ENCODE measurements at places on chromosomes 6 and 20. TPM values are rescaled to one million over a fixed set of nuclear protein-coding genes. Genes with fewer than 3 reads are reported as not detected.

DEFB132 gene
- total RNA-seq: not detected

- no peak overlapping the region for H3K4me3 ChIP-seq
- peaks cover 9% of the 10 kb centered on the region for H3K4me1 ChIP-seq
- DNase-seq: no peak
- no peaks in the 10 kb centered on the region for H3K27me3 ChIP-seq
- no peaks in the 10 kb centered on the region for H3K36me3 ChIP-seq
These were observed 66.1 kb downstream of the SULF2 start for GRCh38 chr20:47719211-47719610.

GNMT gene
- not detected for total RNA-seq

EMILIN3 gene
- 3.5 TPM for total RNA-seq

DNA sequence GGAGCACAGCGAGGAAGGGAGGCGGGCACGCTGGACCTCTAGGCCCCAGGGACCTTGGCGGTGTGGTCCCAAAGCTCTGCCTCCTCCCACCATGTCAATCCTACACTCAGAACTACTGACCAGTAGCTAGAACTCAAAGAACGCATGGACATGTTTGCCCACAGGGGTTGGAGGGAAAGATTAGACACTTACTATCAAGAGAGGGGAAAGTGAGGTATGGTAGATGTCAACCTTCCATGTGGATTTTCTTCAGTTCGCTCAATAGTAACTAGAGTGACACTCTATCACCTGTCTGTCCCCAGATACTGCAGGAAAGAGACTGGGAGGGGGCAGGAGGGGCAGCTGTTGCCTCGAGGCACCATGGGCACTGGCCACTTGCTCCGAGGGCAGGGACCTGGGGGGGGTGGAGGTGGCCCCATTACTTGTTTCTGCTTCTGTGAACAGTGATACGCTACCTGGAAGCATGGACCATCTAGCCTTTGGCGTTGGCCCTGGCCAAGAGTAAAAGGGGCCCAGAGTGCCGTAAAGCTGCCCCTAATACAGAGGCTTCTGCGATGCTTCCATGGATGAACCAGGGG is 912 bp upstream of the DIDO1 start:
- peak overlapping the region; percentile 99 for H3K4me3 ChIP-seq
- peaks cover 26% of the 10 kb centered on the region for H3K4me1 ChIP-seq
- no peaks in the 10 kb centered on the region for H3K36me3 ChIP-seq
- no peak for DNase-seq

OOEP gene
- total RNA-seq: not detected

SAPCD1 gene
- 10.1 TPM for total RNA-seq

GRCh38 chr20:20737158-20737557 is 24.7 kb upstream of the RALGAPA2 start:
- no peak overlapping the region for H3K4me3 ChIP-seq
- peaks cover 21% of the 10 kb centered on the region for H3K4me1 ChIP-seq
- no peak for DNase-seq
- no peaks in the 10 kb centered on the region for H3K36me3 ChIP-seq
- H3K27ac ChIP-seq: no peak overlapping the region
- no peaks in the 10 kb centered on the region for H3K27me3 ChIP-seq

HMGCLL1 gene
- 5.0 TPM for total RNA-seq

DNA sequence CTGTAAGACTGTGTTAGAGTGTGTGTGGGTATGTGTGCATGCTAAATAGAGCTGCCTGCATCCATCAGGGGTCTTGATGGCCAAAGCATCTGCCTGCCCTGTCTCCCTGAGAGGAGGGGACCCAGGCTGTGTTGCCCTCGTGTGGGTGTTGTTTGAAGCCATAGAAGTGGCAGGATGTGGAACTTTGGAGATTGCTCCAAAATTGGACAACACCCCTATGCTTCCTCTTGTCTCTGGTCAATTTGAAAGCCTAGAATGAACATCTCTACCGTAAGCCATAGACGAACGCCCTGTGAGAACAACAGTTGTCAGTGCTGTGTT is 82.6 kb downstream of the ASXL1 start:
- no peak for DNase-seq
- H3K27me3 ChIP-seq: no peaks in the 10 kb centered on the region
- no peaks in the 10 kb centered on the region for H3K36me3 ChIP-seq
- H3K4me3 ChIP-seq: no peak overlapping the region
- H3K4me1 ChIP-seq: peaks cover 17% of the 10 kb centered on the region

DNA sequence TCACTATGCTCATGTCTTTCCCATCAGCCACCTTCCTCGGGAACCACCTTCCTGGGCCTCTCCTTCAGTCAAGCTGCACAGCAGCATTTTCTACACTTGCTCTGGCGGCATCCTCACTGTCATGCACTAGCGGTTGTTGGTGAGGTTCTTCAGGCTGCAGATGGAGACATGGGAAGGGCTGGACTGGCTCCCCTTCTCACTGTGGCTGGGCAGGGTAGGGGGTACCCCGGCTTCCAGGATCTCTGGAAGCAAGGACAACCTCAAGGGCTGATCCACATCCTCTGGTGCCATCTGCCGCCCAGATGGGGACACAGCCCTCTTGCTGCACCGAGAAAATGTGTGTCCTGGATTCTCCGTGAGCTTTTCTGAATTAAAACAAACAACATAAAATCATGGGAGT is 180.1 kb upstream of the RNF24 start:
- H3K4me1 ChIP-seq: no peaks in the 10 kb centered on the region
- no peak overlapping the region for H3K4me3 ChIP-seq
- no peaks in the 10 kb centered on the region for H3K27me3 ChIP-seq
- no peak overlapping the region for H3K27ac ChIP-seq

CDK19 gene
- total RNA-seq: 34.4 TPM

DNA sequence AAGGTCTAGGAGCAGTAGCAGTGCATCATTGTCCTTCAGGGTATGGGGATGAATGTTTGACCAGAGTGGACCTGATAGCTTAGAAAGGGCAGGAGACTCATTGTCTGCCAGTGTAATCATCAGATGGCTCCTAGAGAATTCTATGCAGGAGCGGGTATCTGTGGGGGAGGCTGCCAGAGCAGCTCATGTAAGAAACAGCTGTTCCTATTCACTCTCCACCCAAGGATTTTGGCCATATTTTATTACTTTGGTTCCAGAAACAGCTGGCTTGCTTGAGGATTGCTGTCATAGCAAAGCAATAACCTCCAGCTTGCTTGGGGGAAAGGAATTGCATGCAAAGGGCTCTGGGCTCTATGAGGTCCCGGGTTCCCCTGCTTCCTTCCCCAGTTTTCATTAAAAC is 44.1 kb downstream of the RALY start:
- H3K4me1 ChIP-seq: peaks cover 28% of the 10 kb centered on the region
- no peak for DNase-seq
- H3K36me3 ChIP-seq: no peaks in the 10 kb centered on the region

RALGAPB gene
- total RNA-seq: 27.3 TPM

RHAG gene
- not detected for total RNA-seq

DNA sequence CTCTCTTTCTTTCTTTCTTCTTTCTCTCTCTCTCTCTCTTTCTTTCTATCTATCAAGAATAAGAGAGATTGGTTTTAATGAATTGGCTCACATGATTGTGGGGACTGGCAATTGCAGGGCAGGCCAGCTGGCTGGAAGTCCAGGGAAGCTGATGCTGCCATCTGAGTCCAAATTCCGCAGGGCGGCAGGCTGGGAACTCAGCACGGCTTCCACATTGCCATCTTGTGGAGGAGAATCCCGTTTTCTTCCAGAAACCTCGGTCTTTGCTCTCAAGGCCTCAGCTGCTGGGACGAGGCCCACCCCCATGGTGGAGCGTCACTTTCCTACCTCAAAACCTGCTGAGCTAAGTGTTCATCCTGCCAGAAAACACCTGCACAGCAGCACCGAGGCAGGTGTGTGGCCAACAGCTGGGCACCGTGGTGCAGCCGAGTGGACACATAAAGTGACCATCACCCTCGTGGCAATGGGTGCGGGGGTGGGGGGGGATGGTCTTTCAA is 58.8 kb upstream of the SLCO4A1 start:
- H3K27ac ChIP-seq: no peak overlapping the region
- no peaks in the 10 kb centered on the region for H3K36me3 ChIP-seq
- DNase-seq: peak; percentile 31

DNA sequence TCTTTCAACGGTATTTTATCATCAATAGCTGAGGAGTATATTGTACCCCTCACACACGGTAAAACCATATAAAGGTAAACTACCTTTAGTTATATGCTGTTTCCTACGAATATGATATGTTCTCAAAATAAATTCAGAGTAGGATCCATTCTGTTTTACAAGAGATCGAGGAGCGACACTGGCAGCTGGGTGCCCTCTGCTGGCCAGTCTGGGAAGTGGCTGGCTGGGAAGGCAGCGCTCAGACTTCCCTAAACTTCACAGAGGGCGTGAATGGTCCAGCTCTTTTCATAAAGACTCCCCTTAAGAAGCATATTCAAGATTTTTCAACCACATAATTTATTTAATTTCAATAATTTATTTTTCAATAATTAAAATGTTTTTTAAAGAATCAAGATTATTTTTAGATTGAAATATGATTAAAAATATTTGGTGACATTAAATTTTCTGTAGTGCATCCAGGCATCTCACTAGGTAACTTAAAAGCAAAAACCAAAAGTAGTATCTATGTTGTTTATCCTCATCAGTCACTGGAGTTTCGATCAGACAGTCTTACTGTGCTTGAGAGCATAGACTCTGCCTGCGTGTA is 187.5 kb upstream of the PDE10A start:
- no peaks in the 10 kb centered on the region for H3K36me3 ChIP-seq
- H3K27me3 ChIP-seq: peaks cover 65% of the 10 kb centered on the region
- no peak overlapping the region for H3K27ac ChIP-seq
- peak overlapping the region; percentile 14 for H3K4me3 ChIP-seq

GRCh38 chr20:62246872-62247652 is 8.7 kb downstream of the OSBPL2 start:
- DNase-seq: no peak
- H3K27ac ChIP-seq: no peak overlapping the region
- no peak overlapping the region for H3K4me3 ChIP-seq
- no peaks in the 10 kb centered on the region for H3K27me3 ChIP-seq

PRSS35 gene
- 4.5 TPM for total RNA-seq

DNA sequence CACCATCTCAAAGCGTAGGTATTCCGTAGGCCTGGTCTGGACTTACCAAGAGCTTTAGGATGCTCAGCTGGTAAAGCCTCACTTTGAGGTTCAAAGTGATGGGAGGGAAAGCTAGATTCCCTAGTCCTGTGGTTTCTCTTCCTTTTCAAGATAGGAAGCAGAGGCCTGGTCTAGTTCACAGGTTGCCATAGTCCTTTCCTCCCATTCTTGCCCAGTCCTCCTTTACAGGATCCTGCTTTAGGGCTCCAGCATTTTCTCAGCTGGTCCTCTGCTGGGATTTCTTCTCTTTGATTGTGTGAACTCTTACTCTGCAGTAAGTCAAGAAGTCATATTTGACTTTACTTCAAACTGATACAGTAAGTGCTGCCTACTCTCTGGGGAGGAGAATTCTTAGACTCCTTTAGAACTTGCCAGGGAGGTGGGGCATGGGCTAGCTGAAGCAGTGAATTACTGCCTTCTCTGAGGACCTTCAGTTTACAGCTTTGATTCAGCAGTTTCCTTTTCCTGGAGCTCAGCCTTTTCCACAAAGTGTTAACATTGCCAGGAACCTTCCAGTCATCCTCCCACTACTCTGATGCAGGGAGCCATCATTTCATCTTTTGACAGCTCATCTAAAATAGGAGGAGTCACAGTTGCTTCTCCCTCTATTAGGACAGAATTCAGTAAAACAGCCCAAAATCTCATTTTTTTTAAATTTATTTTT is 42.8 kb upstream of the PLCG1 start:
- H3K27ac ChIP-seq: peak overlapping the region; percentile 54
- peaks cover 47% of the 10 kb centered on the region for H3K36me3 ChIP-seq
- no peak for DNase-seq
- H3K4me1 ChIP-seq: no peaks in the 10 kb centered on the region

DNA sequence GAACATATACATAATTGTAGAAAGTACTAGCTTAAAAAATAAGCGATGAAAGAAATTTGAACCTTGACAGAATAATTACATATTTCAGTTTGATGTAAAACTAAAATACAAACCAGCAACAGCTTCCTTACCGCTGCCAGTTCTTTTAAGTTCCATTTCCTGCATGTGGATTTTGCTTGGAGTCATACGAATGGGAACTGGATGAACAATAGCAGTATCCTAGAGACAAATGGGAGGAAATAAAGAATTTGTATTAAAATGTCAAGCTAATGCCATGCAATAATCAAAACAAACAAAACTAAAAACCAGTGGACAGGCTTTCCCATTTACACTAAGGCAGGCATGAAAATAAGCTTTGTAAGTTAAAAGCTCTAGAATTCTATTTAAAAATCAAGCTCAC is 67.1 kb downstream of the REPS1 start:
- H3K4me1 ChIP-seq: no peaks in the 10 kb centered on the region
- DNase-seq: no peak
- no peak overlapping the region for H3K27ac ChIP-seq
- H3K36me3 ChIP-seq: peaks cover 10% of the 10 kb centered on the region

FYN gene
- 167 TPM for total RNA-seq

DNA sequence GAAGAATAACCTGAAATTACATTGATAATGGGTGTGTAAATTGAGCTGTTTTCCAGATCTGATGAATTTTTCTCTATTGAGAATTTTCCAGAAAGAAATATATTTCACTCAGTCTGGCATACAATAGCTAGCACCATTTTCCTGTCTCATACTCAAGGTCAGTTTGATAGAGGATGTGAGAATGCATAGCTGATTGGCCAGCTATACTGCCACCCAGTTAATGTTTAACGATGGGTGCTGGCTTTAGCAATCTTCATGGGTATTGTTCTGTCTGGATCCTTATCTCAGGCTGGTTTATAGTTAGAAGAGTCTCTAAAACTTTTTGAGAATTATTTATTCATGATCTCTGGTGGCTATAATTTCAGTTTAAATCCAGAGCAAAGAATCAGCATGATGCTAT is 147.4 kb downstream of the HDGFL1 start:
- DNase-seq: no peak
- no peak overlapping the region for H3K27ac ChIP-seq
- no peaks in the 10 kb centered on the region for H3K27me3 ChIP-seq
- H3K4me1 ChIP-seq: peaks cover 13% of the 10 kb centered on the region

DNA sequence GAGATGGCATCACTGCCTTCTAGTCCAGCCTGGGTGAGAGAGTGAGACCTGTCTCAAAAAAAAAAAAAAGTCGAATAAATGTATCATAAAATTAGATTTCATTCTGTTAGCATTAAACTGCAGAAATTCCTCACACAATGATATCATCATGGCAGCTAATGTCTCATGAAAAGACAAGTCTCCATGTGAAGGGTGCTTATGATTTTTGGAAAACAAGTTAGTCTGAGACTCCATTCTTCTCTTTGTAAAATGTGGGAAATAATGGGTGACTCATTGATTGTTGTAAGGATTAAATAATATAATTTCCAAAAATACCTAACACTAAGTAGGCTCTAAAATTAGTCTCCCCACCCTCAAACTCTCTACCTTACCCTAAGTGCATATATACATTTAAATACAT is 49.6 kb upstream of the CDYL start:
- DNase-seq: no peak
- H3K4me1 ChIP-seq: peaks cover 6% of the 10 kb centered on the region
- H3K36me3 ChIP-seq: no peaks in the 10 kb centered on the region
- H3K27me3 ChIP-seq: no peaks in the 10 kb centered on the region
- no peak overlapping the region for H3K4me3 ChIP-seq
